Posterior vena cava (tissue), 2 donors: ENCODE measurements at places on chromosomes 3 and 15. TPM values are rescaled to one million over a fixed set of nuclear protein-coding genes. Genes with fewer than 3 reads are reported as not detected.

GRCh38 chr3:17709236-17709810 lies 33.1 kb downstream of the TBC1D5 start:
- DNase-seq, result no peak

GRCh38 chr3:111926266-111926676 lies 52.6 kb upstream of the ABHD10 start:
- no peak for DNase-seq

DNA sequence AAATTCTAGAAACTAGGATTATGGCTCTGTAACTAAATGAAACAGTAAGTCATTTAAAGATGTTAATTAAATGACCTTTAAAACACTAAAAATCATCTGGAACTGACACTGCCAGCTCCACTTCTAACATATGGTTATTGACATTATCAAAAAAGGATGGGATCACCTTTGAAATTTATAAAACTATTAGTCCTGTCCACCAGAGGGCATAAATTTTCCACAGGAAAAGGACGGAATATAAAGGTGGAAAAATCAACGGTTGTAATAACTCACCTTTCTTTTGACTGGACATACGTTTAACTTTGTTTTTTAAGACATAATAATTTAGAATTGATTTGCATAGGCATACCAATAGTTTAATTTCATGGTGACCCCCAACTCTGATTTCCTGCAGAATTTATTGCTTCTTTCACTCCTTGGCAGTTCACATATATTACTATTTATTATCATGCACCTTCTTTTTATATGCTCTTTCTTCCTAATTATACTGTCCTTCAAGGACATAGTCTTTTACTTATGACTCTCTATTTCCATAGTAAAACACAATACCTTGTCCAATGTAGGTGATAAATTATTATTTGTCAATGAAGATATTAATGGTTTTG lies 345.7 kb downstream of the CADM2 start:
- DNase-seq, result no peak

DNA sequence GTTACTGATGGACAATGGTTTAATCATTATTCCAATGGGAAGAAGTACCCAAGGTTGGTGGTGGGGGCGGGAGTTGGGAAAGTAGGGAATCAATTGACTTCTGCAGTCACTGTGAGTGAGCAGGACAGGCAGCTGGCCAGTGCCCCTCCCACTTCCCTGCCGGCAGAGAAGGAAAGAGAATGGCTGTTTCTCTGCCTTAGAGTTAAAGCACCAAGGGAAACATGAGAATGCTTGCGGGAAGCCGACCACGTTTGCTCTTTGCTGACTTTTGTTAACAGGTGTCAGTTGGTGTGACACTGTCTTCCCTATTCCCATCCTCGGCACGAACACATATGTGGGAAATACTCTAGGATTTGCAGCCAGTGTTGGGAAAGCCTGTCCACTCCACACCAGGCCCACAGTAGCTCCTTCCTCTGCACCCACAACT lies 33.5 kb upstream of the MFSD1 start:
- peak; percentile 92 for DNase-seq

GRCh38 chr3:190579514-190580137 lies 65.7 kb downstream of the IL1RAP start:
- DNase-seq, result no peak

- no peak for DNase-seq
Observed at GRCh38 chr3:157023226-157023625, 136.7 kb downstream of the CCNL1 start.

GRCh38 chr3:192482809-192483208 lies 244.5 kb downstream of the FGF12 start:
- no peak for DNase-seq

GRCh38 chr15:79815468-79815867 lies 81.3 kb downstream of the MTHFS start:
- no peak for DNase-seq

POPDC2 gene
- 8.5 TPM for total RNA-seq

UCN2 gene
- total RNA-seq, result not detected
